NCI-H446 (cell line): ENCODE measurements at places on chromosomes 2 and 18.

- no peak for DNase-seq
Measured at GRCh38 chr2:224691563-224691962, 24.6 kb downstream of the CCDC195 start.

DNA sequence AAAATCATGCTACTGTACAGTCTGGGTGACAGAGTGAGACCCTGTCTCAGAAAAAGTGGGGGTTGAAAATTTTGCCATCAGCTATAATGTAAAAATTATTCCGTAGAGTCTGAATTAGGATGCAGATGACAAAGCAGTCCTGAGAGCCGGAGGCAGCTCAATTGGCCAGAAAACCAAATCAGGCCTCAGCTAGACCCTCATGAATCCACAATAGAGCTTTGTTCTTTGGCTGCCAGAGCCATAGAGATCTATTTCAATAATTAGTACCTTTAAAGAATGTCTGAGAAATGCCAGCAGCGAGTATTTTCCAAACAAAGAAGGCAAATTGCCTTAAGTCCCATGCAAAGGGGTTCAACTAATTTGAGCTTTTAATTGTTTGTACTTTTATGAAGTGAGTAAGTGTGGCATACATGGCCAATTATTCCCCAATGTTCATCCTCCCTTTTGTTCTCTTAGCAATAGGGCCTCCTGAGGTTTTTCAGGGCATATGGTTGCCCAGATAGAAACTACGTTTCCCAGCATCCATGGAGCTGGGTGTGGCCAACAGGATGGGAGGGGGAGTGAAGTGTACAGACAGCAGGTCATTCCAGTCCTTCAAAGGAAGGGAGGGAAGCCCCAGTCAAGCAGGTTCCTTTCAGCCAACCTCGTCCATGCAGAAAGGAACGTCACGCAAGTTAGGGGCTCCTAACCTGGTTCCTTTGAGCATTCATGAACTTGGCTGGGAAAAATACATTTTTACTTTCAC lies 211.3 kb upstream of the APCDD1 start:
- no peak for DNase-seq

DNA sequence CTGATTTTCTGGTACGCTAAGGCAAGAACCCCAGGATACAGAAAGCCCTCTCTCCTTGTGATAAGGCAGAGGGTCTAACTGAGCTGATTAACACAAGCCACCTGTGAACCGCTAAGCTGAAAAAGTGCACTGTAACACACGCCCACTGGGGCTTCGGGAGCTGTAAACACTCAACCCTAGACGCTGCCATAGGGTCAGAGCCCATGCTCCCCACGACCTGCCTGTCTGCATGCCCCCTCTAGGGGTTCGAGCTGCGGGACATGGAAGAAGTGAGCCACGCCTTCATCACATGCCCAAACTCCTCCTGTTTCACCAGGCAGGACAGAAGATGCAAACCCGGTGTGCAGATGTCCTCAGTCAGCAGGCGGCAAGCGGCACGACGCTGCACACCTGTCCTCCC lies 173.9 kb upstream of the RAB12 start:
- DNase-seq = no peak

- no peak for DNase-seq
Measured at GRCh38 chr2:33478968-33479731, 2.7 kb downstream of the RASGRP3 start.

GRCh38 chr18:74328206-74328605 lies 12.6 kb downstream of the C18orf63 start:
- no peak for DNase-seq

DNA sequence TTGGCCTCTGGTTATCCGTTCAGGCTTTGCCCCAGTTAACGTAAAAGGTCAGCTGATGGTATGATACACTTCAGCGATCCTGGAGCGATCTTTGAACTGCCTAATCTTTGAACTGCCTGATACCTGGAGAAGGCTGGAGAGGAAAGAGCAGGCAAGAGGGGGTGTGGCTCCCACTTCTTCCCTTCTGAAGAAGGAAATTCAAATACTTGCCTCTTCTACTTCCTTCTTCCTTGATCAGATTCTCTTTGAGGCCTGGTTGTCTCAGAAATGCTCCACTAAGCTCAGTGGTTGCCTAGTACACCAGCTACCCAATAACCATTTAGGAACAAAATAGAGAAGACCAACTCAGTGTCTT lies 619 bp downstream of the GALM start:
- DNase-seq = no peak

- DNase-seq = no peak
Measured at GRCh38 chr18:12014086-12014485, 32.8 kb downstream of the IMPA2 start.

DNA sequence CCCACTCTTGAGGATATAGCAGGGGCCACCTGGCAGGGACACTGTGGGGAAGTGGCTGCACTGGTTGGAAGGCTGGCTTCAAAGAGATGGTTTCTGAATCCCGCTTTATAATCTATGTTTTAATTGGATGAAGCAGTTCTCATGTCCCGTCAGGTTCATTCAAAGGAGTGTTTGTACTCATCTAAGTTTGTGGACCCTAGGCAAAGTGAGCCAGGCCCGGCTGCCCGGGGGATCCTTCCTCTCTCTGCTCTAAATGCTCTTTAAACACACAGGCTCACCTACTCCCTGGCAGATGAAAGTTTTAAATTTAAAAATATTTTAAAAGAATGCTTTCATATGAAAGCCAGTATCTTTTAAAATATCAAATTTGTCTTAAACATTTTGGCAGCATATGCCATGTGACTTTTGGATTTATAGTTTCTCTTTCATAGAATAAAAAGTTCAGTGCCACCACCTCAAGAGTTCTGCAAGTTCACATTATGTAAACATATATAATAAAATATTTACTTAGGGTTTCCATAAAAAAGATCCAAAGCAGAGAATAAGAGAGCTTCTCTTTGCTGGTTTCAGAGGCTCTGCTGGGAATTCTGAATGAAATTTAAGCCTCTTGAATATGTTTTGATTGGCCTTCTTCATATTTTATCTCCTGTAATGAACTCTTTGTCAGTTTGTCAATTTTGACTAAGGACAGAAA lies 143.5 kb upstream of the ALPP start:
- DNase-seq = no peak

DNA sequence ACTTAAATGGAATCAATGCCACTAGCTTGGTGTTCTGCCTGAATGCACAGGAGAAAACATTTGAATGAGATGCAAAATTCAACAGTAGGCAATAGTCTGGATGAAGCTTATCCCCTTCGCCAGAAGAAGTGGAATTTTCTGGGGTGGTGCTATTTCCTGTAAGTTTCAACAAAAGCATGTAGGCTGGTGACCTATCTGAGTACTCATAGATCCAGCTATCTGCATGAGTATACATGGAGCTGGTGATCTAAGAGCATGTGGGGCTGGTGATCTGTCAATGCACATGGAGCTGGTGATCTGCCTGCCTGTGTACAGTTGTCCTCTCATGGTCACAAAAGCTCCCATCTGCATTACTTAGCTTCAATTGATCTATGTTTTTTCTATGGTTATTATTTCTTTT lies 71.2 kb downstream of the SLC9A4 start:
- no peak for DNase-seq

DNA sequence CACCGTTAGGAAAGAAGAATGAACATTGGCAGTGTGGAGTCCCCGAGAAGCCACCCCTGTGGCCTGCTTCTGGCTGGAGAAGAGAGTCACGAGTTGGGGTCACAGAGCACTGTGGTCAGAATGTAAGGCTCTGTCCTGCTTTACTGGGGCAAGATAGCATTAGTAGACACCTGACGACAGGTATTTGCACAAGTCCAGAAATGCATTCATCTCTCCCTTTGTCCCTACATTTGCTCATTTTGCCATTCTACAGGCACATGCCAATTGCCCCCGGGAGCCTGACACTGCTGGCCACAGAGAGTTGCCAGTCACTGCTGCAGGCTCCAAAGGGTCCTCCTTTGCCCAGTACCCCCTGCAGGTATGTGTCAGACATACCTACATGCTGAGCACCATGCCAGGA lies 133.3 kb downstream of the SMAD2 start:
- no peak for DNase-seq

GRCh38 chr2:156986339-156986988 lies 271.0 kb upstream of the GALNT5 start:
- DNase-seq = no peak

DNA sequence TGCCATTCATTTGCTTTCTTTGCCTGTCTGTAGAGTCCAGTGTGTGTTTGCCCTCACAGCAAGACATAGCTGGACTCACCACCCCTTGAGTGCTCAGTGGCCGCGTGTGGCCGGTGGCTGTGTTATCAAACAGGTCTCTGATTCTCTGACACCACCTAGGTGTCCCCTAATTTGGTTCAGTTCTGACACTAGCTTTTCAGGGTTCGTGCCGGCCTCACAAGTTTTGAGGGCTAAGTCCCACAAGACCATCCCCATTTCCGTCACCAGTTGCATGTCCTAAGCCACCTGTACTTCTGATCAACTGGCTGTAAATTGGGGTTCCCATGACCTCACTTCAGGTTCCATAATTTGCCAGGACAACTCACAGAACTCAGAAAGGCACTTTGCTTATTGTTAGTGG lies 23.5 kb downstream of the NCK2 start:
- DNase-seq = no peak

DNA sequence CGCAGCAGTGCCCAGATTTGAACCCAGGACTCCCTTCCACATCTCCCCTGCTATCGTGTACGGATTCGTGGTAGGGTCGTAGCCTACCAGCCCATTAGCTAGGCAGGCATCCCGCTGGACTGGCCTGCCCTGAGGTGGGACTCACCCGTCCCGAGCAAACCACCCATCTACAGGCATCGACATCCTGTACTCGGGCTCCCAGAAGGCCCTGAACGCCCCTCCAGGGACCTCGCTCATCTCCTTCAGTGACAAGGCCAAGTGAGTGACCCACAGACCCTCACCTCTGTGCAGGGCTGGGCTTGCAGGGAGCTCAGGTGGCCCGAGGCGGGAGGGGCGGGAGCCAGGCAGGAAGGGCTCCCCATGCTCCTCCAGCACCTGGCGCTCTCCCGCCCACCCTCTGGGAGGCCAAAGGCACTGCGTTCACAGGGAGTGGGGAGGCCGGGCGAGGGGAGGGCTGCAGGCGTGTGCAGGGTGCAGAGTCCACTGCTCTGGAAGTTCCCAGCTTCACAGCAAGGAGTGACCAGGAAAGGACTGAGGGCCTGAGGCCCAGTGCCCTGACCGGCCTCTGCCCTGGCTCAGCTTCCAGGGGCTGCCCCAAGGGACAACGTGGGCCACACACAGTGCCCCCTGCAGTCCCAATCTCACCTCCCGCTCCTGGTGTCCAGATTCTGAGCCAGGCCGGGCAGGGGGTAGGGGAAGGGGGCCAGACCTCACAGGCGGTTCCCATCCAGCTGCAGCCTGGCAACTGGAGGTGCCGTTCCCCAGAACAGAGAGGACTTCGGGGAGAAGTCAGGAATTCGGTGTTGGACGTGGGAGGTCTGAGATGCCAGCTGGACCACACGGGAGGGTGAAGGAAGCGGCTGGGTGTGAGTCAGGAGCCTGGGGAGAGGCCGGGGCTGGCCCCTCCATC lies 5.4 kb downstream of the AGXT start:
- DNase-seq = no peak

- no peak for DNase-seq
Measured at GRCh38 chr18:58716060-58716756, 44.9 kb downstream of the MALT1 start.

DNA sequence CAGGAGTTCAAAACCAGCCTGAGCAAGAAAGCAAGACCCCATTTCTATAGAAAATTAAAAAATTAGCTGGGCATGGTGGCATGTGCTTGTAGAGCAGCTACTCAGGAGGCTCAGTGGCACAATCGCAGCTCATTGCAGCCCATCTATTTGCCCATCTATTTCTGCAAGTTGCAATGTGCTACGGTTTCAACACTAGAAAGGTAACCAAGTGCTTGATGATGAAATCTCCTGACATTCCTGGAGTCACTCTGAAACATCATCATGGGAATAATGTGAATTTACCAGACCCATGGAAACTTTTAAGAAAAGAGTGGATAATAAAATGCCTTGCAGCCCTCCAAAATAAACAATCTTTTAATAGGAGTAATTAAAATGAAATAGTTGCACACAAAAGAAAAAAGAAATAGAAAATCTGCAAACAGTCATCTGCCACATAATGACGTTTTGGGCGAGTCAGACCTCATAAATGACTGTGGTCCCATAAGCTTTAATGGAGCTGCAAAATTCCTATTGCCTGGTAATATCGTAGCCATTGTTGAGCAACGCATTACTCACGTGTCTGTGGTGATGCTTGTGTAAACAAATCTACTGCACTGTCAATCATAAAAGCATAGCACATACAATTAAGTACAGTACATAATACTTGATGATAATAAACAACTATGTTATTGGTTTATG lies 46.6 kb upstream of the AMMECR1L start:
- no peak for DNase-seq

DNA sequence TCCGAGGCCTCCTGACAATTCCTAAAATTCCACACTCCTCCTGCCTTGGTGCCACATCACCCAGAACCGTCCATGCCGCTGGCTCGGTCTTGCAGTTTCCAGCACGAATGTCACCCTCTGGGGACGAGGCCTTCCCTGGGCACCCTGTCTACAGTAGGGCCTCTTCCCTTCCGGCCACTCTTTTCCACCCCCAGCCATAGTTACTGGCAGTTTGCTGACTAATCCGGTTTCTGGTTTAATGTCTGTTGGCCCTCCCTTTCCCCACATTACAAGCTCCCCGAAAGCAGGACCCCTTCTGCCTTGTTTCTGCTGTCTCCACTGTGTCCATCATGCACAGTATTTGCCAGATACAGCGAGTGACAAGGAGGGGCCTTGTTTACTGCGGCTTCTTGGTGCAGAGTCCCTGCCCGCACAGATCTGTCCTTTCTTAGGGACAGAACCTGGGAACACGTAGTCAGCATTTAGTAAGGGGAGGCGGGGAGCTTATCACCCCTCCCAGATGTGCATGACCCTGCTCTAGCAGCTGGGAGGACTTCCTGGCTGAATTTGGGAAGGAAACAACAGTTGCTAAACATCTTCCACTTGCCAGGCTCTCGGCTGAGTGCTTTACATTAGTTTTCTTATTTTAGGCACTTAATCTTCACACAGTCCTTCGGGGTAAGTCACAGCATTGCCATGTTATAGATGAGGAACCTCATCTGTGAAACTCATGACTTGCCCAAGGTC lies 23.6 kb upstream of the CATIP start:
- DNase-seq = no peak

- DNase-seq = no peak
Measured at GRCh38 chr2:239204136-239204875, 196.5 kb downstream of the HDAC4 start.

DNA sequence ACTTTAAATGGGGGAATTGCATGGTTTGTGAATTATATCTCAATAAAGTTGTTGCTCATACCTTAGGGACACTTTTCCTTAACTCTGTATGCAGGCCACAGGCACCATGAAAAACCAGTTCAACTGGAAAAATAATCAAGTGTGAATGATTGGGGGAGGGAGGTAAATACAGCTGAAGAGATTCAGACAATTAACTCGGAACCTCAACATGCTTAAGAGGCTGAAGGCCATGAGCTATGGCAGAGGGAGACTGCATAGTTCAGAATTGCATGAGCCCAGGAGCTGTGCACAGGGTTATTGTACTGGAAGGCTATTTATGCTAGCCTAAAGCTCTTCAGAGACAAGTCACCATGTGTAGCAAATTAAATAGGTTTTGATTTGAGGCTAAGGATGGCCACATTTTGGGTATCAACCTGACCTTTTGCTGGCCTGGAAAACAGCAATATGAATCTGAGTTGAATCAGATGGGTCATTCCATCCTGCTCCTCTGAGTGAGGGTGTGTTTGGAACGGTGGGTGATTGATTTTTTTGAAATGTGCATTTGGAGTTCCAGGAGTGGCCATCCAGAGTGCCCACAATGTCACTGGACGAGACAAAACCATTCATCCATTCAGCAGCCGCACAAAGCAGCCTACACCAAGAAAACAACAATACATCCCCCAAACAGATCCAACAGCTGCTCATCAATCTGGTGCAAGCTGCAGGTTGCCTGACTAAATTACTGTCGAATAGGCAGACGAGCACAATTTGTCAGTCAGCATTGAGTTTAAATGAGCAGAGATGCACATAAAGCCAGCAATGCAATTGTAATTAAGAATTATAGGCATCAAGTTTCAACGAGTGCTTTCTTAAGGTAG lies 42.5 kb downstream of the HRH4 start:
- DNase-seq = peak; percentile 39
